Adrenal gland (tissue), 19 donors: ENCODE measurements at places on chromosomes 13 and 19. TPM values are rescaled to one million over a fixed set of nuclear protein-coding genes. Genes with fewer than 3 reads are reported as not detected.
A peak's percentile ranks its signal among the peaks of the same experiment; 100 is the strongest.

ACP7 gene
- not detected for polyA plus RNA-seq

- no peaks in the 10 kb centered on the region for H3K4me1 ChIP-seq
- no peak for DNase-seq
- peak overlapping the region; percentile 26 for H3K27ac ChIP-seq
- H3K4me3 ChIP-seq: no peak overlapping the region
- H3K36me3 ChIP-seq: no peaks in the 10 kb centered on the region
Observed at GRCh38 chr13:77832339-77833100, 86.1 kb downstream of the EDNRB start.

PSG1 gene
- polyA plus RNA-seq: not detected

DNA sequence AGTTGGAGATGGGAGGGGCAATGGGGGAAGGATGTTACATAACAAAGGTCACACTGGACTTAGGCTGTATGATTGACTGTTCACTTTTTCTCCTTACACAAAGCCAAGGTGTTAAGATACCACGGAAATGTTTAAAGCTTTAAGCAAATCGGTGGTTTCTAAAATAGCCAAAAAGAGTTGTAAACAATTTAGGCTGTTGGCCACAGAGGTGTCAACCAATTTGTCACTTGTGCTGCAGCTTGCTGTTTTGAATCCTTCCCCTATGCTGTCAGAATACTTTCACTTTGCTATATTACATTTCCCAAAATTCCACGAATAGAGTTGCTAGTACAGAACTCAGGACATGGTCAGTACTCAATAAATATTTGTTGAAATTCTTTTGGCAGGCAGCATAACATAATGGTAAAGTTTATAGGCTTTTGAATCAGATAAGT, 149.3 kb downstream of the VWA8 start:
- H3K27me3 ChIP-seq: no peaks in the 10 kb centered on the region
- peaks cover 11% of the 10 kb centered on the region for H3K4me1 ChIP-seq
- H3K27ac ChIP-seq: peak overlapping the region; percentile 28

PRKCG gene
- polyA plus RNA-seq: not detected

DNA sequence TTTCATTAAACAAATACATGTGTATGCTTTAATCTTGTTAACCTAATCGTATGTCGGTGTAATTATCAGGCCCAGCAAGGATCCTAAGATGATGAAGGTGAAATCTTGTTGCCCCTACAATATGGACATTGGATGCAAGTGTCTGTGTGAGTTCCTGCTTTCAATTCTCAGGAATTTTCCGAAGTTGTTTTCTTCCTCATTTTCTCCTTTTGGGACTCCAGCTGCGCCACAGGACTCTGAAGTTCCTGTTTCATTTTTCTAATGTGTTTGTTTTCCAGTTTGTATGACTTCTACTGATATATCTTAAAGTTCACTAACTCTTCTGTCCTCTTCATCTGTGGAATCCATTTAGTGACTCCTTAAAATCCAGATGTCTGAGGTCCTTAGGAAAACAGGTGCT, 11.9 kb upstream of the OR7D2 start:
- peaks cover 17% of the 10 kb centered on the region for H3K36me3 ChIP-seq
- no peak for DNase-seq
- H3K27me3 ChIP-seq: no peaks in the 10 kb centered on the region
- H3K27ac ChIP-seq: no peak overlapping the region
- H3K4me1 ChIP-seq: no peaks in the 10 kb centered on the region

- no peaks in the 10 kb centered on the region for H3K36me3 ChIP-seq
- no peak for DNase-seq
- H3K27me3 ChIP-seq: no peaks in the 10 kb centered on the region
- H3K4me3 ChIP-seq: no peak overlapping the region
- no peak overlapping the region for H3K27ac ChIP-seq
Observed at GRCh38 chr19:6925801-6926751, 38.7 kb downstream of the ADGRE1 start.

TLE6 gene
- 6.3 TPM for polyA plus RNA-seq

CSNK1A1L gene
- not detected for polyA plus RNA-seq

DNA sequence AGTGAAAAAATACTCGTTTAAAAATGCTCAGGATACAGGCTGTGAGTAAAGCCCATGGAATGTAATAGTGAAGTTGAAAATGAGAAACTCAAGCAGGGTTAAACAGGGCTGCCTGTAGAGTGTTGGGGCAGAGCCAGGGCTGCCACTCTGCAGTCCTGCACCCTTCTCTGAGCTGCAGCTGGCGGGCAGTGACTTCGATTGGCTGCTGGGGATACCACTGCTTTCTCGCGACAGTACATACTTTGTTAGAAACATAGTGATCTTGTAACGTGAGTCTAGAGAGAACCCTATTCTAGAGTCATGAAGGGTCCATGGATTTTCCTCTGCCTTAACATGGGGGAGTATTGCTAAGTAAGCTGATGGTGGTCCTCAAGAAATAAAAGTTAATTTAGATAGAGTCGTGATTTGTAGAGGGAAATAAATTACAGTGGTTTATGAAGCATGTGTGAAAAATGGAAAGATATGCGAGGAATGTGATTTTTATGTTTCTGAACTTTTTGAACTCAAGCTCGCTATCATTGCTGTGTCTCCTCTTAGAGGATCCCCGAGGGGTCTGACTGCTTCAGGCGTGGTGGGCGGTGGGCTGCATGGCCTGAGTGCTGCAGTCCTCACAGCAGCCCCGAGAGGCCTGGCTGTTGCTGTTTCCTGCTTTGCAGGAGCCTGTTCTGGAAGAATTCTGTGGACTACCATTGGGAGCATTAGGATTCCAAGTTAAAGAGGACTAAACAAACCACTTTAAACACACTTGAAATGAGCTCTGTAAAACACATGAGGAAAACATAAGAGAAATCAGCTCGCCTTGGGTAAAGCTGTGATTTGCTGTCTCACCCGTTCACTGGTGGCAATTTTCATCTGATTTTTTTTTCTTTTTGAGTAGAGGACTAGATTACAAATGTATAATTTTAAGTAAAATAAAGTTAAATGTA, 95.7 kb downstream of the ARHGEF7 start:
- no peak overlapping the region for H3K4me3 ChIP-seq
- H3K27me3 ChIP-seq: no peaks in the 10 kb centered on the region
- DNase-seq: no peak
- no peaks in the 10 kb centered on the region for H3K4me1 ChIP-seq
- peak overlapping the region; percentile 41 for H3K27ac ChIP-seq
- no peaks in the 10 kb centered on the region for H3K36me3 ChIP-seq

LILRB4 gene
- 2.5 TPM for polyA plus RNA-seq

DNA sequence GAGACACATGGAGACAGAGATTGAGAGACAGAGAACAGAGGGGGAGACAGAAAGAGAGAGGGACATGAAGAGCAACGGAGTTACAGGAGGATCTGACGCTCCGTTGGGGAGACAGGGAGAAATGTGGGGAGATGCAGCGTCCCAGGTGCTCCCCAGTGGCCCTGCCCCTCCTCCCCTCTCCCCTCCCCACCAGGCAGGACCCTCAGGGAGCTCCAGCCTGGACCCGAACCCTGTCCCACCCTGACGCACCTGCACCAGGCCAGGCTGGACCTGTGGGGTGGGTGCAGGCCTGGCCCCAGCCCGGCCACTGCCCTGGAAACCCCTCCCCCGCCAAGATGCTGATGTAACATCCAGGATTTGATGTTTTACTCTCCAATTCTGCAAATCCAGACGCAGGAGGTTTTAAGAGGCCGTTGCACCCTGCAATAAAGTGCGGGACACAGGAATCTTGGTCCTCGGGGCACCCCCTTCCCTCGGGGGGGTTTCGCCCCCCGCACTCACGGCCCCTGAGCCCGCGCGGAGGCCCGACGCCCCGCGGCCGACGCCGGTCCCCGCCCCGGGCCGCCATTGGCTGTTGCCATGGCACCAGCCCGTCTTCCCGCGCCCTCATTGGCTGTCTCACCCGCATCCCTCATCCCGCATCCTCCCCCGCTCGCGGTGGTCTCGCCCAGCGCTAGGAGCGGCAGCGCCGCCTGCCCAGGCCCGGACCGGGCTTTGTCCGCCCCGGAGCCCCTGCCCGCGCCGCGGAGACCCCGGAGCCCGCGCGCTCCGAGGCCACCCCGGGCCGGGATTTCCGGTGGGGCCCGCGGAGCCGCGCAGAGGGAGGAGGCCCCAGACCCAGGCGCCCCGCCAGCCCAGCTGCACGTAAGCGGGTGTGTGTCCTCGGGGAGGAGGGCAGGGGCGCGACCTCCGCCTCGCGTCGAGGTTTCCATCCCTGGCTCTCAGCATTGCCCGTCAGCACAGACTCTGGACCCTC, at the start of gene APC2:
Gene APC2 (plus strand): TSS at position 655 of the 976 bp plus-strand sequence. CDS start 2,881 bp downstream, outside the sequence.
- no peak for DNase-seq
- no peaks in the 10 kb centered on the region for H3K36me3 ChIP-seq
- H3K4me3 ChIP-seq: no peak within 1 kb of the TSS
- H3K27ac ChIP-seq: no peak within 1 kb of the TSS
- H3K4me1 ChIP-seq: peaks cover 5% of the 10 kb centered on the region

GRCh38 chr13:69903081-69903480, 204.5 kb upstream of the ATXN8OS start:
- H3K27ac ChIP-seq: no peak overlapping the region
- DNase-seq: no peak
- H3K4me3 ChIP-seq: no peak overlapping the region

ZNF135 gene
- 5.4 TPM for polyA plus RNA-seq

DNA sequence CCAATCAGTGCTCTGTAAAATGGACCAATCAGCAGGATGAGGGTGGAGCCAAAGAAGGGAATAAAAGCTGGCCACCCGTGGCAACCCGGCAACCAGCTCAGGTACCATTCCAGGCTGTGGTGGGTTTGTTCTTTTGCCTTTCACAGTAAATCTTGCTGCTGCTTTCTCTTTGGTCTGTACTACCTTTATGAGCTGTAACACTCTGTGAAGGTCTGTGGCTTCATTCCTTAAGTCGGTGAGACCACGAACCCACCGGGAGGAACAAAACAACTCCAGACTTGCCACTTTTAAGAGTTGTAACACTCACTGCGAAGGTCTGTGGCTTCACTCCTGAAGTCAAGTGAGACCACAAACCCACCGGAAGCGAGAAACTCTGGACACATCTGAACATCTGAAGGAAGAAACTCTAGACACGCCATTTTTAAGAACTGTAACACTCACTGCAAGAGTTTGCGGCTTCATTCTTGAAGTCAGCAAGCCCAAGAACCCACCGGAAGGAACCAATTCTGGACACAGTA, 16.5 kb upstream of the SPACA6 start:
- DNase-seq: no peak
- H3K27ac ChIP-seq: no peak overlapping the region
- H3K4me1 ChIP-seq: no peaks in the 10 kb centered on the region

TPTE2 gene
- polyA plus RNA-seq: 0.30 TPM

LYPD3 gene
- polyA plus RNA-seq: 0.73 TPM

- H3K36me3 ChIP-seq: no peaks in the 10 kb centered on the region
- DNase-seq: no peak
- no peaks in the 10 kb centered on the region for H3K4me1 ChIP-seq
- no peaks in the 10 kb centered on the region for H3K27me3 ChIP-seq
- H3K4me3 ChIP-seq: no peak overlapping the region
Observed at GRCh38 chr13:110425444-110425780, 118.3 kb downstream of the COL4A2 start.

- no peaks in the 10 kb centered on the region for H3K36me3 ChIP-seq
- H3K4me3 ChIP-seq: no peak overlapping the region
- no peak overlapping the region for H3K27ac ChIP-seq
- no peak for DNase-seq
- no peaks in the 10 kb centered on the region for H3K27me3 ChIP-seq
Observed at GRCh38 chr19:40302224-40303011, 17.3 kb upstream of the AKT2 start.

DNA sequence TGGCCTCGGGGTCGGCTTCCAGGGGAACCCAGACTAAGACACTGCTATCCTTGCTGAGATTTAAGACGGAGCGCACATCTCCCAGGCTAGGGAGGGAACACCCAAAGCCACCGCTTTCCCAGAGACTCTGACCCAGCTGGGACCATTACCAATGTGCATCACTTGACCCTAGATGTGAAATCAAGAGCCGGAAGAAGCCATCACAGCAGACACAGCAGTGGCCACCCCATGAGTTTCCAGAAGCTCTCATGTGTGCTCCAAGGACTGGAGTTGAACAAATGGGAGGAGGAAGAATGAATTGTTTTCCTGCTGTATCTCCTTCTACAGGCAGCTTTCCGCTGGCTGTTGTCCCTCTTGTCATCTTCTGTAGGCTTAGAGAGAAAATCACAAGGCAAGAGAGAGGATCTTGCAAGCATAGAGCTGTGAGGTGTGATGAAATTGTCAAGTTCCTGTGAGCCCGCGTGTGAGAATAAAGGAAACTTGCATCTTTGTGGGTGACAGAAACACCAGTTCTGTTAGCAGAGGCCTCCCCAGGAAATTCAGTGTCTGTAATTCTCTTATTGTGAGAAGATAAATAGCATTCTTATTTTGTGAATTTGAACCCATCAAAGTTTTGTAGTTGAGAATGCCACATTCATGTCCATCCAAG, 711.8 kb downstream of the UQCRFS1 start:
- no peak overlapping the region for H3K27ac ChIP-seq
- H3K4me1 ChIP-seq: no peaks in the 10 kb centered on the region
- no peak for DNase-seq
- no peaks in the 10 kb centered on the region for H3K27me3 ChIP-seq

GRCh38 chr13:92900446-92900845, 326.2 kb upstream of the GPC6 start:
- no peak overlapping the region for H3K27ac ChIP-seq
- no peaks in the 10 kb centered on the region for H3K27me3 ChIP-seq
- DNase-seq: no peak
- H3K4me3 ChIP-seq: no peak overlapping the region

GRCh38 chr19:51375504-51376221, 3.2 kb upstream of the NKG7 start:
- no peaks in the 10 kb centered on the region for H3K36me3 ChIP-seq
- no peak overlapping the region for H3K27ac ChIP-seq
- DNase-seq: no peak

LILRA2 gene
- 13.5 TPM for polyA plus RNA-seq
